Retina (tissue), 1 donor: ENCODE measurements at places on chromosomes 4 and X.

DNA sequence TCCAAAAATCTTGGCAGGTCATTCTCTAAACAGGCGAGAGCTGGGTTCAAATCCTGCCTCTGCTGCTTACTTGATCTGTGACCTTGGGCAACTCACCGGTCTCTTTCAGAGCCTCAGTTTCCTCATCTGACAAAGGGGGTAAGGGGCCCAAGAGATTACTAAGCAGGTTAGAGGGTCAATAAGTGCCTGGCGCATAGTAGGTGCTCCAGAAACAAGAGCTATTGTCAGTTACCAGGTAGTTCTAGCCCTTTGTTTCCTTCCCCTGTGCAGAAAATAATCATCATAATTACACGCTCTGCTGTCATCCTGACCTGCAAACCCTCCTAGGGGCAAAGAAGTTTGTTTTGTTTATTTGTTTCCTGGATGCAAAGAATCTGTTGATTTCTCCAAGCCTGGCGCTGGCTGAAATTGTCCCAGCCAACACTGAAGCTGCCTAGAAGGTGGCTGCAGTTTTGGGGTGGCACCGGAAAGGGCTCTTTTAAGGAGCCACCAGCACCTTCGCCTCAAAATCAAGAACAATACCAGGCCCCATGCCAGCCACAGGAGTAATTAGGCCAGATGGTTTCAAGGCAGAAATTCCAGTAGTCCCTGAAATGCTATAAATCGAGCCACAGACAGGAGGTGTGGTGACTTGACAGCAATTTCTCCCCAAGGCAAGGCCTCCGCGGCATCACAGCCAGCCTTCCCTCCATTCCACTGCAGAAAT, 10.2 kb upstream of the KIAA0232 start:
- DNase-seq: no peak

DNA sequence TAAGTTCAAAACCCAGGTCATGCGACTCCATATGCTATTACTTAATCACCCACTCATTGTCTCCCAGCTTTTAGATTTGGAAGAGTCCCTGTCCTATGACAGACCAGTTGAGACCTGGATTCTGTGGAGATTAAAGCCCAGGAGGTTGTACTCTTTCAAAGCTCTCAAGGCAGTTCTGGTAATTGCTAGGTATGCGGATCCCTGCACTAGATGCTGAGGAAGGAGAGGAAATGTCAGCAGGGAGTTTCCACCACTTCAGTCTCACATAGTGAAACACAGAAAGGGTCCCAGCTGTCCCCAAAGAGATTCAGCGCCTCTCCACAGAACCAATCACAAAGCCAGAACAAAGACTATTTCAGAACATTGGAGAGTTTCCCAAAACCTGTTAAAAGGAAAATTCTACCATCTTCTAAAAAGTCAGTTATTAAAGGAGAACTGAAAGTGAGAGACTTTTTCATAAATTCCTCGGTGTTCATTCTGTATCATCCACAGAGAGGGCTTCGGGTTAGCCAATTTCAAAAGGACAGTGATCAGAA, 53.4 kb downstream of the IRF2 start:
- no peak for DNase-seq

DNA sequence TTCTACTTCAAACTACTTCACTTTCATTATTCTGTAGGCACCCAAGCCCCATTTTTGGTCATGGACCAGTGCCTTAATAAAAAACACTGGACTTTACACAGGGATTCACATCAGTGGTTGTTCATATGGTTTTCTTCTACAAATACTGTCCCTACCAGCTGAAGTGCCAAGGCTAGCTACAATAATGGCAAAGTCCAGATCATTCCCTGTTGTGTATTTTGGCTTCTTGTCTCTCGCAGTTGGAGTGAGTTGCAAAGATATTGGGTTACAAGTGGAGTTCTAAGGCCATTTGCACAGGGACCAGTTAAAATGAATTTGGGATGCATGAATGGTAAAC, 16.7 kb upstream of the ANKRD17 start:
- DNase-seq: no peak

GRCh38 chr4:108181704-108182103, 13.0 kb upstream of the LEF1 start:
- DNase-seq: no peak

GRCh38 chr4:41670982-41671381, 77.5 kb downstream of the PHOX2B start:
- no peak for DNase-seq

DNA sequence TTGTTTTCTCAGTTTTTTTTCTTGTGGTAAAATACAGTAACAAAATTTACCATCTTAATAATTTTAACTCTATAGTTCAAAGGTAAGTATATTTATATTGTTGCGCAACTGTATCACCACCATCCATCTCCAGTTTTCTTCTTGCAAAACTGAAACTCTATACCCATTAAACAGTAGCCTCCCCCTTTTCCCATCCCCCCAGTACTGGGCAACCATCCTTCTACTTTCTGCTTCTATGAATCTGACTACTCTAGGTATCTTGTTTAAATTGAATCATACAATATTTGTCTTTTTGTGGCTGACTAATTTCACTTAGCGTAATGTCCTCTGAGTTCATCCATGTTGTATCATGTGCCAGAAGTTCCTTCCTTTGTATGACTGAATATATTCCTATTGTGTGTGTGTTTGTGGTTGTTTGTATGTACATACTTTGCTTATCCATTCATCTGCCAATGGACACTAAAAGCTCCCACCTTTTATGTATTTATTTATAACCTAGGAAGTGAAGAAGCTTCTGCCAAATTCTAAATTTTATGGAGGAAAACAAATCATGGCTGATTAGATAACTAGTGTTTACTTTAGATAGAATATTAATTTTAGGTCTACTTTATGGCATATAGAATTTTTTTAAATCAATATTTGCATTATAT, 10.0 kb downstream of the ABHD18 start:
- no peak for DNase-seq

DNA sequence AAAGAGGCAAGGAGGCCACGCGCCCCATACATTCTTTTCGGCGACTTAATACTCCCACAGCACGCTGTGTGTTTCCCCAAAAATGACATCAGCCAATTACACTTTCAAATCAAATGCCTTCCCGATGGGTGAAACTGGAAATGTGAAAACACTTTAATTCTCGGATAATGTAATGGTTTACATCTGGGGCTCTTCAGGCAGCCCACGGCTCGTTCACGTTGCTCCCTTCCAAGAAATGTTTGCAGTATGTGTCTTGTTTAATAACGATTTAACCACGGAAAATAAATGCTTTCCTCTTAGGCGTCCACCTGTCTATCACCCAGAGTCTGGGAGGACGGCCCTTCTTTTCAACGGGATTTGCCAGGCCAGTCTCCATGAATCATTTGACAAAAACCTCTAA, 272.5 kb downstream of the SHOX start:
- DNase-seq: no peak
